Endothelial cell of umbilical vein (primary cell): ENCODE measurements at places on chromosomes 6 and 20. TPM values are rescaled to one million over a fixed set of nuclear protein-coding genes. Genes with fewer than 3 reads are reported as not detected.

- DNase-seq = no peak
- no peaks in the 10 kb centered on the region for H3K27me3 ChIP-seq
- no peak overlapping the region for H3K27ac ChIP-seq
- H3K36me3 ChIP-seq = no peaks in the 10 kb centered on the region
- H3K4me3 ChIP-seq = no peak overlapping the region
Observed at GRCh38 chr20:2137552-2138201, 36.0 kb downstream of the STK35 start.

KCNK15 gene
- total RNA-seq = not detected in 2 replicates

GRCh38 chr6:304833-305370, 12.6 kb downstream of the DUSP22 start:
- H3K4me3 ChIP-seq = no peak overlapping the region
- H3K36me3 ChIP-seq = no peaks in the 10 kb centered on the region
- no peak for DNase-seq
- H3K27me3 ChIP-seq = no peaks in the 10 kb centered on the region

GRCh38 chr6:111667931-111668330, 62.3 kb upstream of the TRAF3IP2 start:
- DNase-seq = no peak
- no peak overlapping the region for H3K27ac ChIP-seq
- no peak overlapping the region for H3K4me3 ChIP-seq

GRCh38 chr20:56414842-56415765, 3.0 kb downstream of the CASS4 start:
- no peak overlapping the region for H3K27ac ChIP-seq
- no peak overlapping the region for H3K4me3 ChIP-seq
- DNase-seq = no peak

GRCh38 chr20:53547664-53548239, 45.9 kb downstream of the ZNF217 start:
- no peaks in the 10 kb centered on the region for H3K36me3 ChIP-seq
- no peak overlapping the region for H3K27ac ChIP-seq
- no peak overlapping the region for H3K4me3 ChIP-seq
- H3K27me3 ChIP-seq = no peaks in the 10 kb centered on the region
- no peaks in the 10 kb centered on the region for H3K4me1 ChIP-seq
- DNase-seq = peak; percentile 68

GNMT gene
- 0.42 and 1.2 TPM in 2 replicates for total RNA-seq

- DNase-seq = peak; percentile 46
- H3K36me3 ChIP-seq = no peaks in the 10 kb centered on the region
- H3K4me1 ChIP-seq = no peaks in the 10 kb centered on the region
- no peak overlapping the region for H3K27ac ChIP-seq
- no peaks in the 10 kb centered on the region for H3K27me3 ChIP-seq
Observed at GRCh38 chr20:26167499-26167898, 470.8 kb upstream of the ZNF337 start.

DNA sequence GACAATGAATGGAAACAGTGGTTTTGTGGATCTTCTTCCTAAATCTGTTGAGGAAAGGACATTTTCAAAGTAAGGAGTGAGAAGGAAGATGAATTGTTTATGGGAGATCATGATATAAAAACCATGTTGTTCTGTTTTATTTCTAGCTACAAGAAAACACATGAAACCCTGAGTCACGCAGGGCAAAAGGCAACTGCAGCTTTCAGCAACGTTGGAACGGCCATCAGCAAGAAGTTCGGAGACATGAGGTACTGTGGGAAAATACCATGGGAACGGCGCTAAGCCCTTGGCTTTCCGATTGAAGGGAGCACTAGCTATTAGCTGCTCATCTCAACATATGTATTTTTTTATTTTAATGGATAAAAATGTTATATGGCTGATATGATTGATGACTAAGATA, 53.6 kb downstream of the HDDC2 start:
- no peaks in the 10 kb centered on the region for H3K36me3 ChIP-seq
- no peak overlapping the region for H3K27ac ChIP-seq
- DNase-seq = no peak
- no peak overlapping the region for H3K4me3 ChIP-seq

- no peak for DNase-seq
- H3K4me1 ChIP-seq = no peaks in the 10 kb centered on the region
- no peak overlapping the region for H3K4me3 ChIP-seq
Observed at GRCh38 chr6:166274739-166275370, 33.3 kb downstream of the PRR18 start.

ZNF184 gene
- 5.4 and 6.5 TPM in 2 replicates for total RNA-seq

LBP gene
- total RNA-seq = not detected in 2 replicates

- H3K27ac ChIP-seq = no peak overlapping the region
- H3K36me3 ChIP-seq = no peaks in the 10 kb centered on the region
- H3K27me3 ChIP-seq = no peaks in the 10 kb centered on the region
- no peaks in the 10 kb centered on the region for H3K4me1 ChIP-seq
Observed at GRCh38 chr6:169450097-169450496, 196.5 kb upstream of the THBS2 start.

- DNase-seq = no peak
- H3K27me3 ChIP-seq = peaks cover 20% of the 10 kb centered on the region
- no peak overlapping the region for H3K27ac ChIP-seq
- no peak overlapping the region for H3K4me3 ChIP-seq
Observed at GRCh38 chr20:32056708-32057483, 4.9 kb downstream of the HCK start.

GRCh38 chr20:1334761-1335160, 5.8 kb upstream of the SDCBP2 start:
- DNase-seq = no peak
- H3K36me3 ChIP-seq = no peaks in the 10 kb centered on the region
- H3K4me3 ChIP-seq = no peak overlapping the region
- peaks cover 57% of the 10 kb centered on the region for H3K4me1 ChIP-seq

GRCh38 chr6:134647861-134648260, 302.0 kb downstream of the ALDH8A1 start:
- H3K27me3 ChIP-seq = no peaks in the 10 kb centered on the region
- no peak overlapping the region for H3K4me3 ChIP-seq
- H3K36me3 ChIP-seq = no peaks in the 10 kb centered on the region

DNA sequence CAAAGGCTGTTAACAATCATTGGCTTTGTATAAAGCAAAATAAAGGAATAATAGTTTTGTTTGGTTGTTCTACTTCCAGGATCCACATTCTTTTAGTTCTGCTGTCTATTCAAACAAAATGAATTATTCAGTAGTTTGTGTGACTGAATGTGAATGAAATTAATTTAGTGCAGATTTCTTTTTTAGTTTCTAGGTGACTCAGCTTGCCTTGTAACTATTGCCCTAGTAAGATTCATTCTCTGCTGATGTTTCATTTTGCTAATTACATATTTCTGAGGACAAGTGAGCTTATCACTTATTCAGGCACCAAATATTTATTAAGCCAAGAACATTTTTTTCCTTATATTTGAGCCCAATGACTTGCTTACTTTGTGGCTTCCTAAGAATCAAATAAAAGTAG, 46.5 kb upstream of the RIPOR2 start:
- no peak overlapping the region for H3K4me3 ChIP-seq
- no peaks in the 10 kb centered on the region for H3K36me3 ChIP-seq
- H3K27me3 ChIP-seq = no peaks in the 10 kb centered on the region
- H3K27ac ChIP-seq = no peak overlapping the region

CGA gene
- not detected in 2 replicates for total RNA-seq

PAK5 gene
- total RNA-seq = not detected in 2 replicates

FBXO5 gene
- 27.1 and 28.1 TPM in 2 replicates for total RNA-seq
